Activated CD4-positive, alpha-beta T cell treated with anti-CD3 and anti-CD28 coated beads, Interleukin-2, amount 10 ng/mL, durations not matched to agents 7 days and 5 days (primary cell): ENCODE measurements at places on chromosomes 12 and 14. TPM values are rescaled to one million over a fixed set of nuclear protein-coding genes. Genes with fewer than 3 reads are reported as not detected.

DNA sequence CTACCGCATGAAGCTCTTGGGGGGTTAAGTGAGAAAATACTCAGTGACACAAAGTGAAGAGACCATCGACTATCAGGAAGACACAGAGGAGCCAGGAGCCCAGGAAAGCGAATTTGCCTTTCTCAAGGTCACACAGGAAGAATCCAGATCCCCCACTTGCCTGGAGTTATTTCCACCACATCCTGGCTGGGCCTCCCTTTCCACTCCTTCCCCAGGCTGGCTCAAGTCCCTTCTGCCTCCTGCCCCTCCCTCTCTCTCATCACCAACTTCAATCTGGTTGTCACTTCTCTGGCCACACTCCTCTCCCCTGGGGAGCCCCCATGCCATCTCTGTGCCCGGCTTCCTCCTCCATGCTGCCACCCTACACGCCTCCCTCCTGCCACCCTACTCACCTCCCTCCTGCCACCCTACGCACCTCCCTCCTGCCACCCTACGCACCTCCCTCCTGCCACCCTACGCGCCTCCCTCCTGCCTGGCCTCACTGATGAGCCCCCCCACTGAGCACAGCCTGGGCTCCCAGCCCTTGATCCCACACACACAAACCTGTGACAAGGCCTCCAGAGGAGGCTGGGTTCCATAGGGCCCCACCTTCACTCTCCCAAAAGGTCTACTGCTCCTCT is 6.3 kb downstream of the SCNN1A start:
- no peak for DNase-seq

- DNase-seq: no peak
Measured at GRCh38 chr12:108613548-108613947, 15.7 kb upstream of the TMEM119 start.

GRCh38 chr14:33655421-33655820 is 295.5 kb downstream of the EGLN3 start:
- DNase-seq: no peak

- DNase-seq: no peak
Measured at GRCh38 chr14:91258011-91258618, 13.6 kb upstream of the GPR68 start.

GRCh38 chr14:59753512-59753911 is 117.1 kb downstream of the RTN1 start:
- DNase-seq: no peak

Gene PLA2G1B
- total RNA-seq: not detected

Gene SPATA7
- total RNA-seq: 3.3 TPM

DNA sequence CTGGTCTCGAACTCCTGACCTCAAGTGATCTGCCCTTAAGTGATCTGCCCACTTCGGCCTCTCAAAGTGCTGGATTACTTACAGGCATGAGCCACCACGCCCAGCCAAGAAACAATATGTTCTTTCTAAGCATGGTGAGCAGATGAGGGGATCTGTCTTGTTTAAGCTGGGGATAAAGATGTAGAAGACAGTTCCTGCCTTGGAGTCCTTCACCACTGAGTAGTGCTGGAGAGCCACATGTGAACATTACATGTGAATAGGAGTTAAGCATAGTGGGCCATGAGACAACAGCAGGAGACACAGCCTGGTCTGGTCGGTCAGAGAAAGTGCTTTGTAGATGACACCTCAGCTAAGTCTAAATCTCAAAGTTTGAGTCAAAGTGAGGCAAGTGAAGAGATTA is 26.0 kb downstream of the TMBIM6 start:
- DNase-seq: no peak

DNA sequence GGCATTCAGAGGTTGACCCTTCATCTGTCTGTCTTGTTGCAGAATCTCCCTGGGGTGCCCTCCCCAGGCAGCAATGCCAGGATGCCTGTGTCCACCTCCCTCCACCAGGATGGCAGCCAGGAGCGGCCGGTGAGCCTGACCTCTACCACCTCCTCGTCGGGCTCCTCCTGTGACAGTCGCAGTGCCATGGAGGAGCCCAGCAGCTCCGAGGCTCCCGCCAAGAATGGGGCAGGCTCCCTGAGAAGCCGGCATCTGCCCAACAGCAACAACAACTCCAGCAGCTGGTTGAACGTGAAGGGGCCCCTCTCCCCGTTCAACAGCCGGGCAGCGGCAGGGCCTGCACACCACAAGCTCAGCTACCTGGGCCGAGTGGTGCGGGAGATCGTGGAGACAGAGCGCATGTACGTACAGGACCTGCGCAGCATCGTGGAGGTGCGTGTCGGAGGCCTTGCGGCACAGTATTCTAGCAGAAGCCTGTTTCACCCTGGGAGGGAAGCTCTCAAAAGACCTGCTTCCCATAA is 23.4 kb downstream of the PLEKHG3 start:
- DNase-seq: no peak

GRCh38 chr12:70936203-70936813 is 15.8 kb upstream of the PTPRR start:
- no peak for DNase-seq

Gene CORO1C
- 38.5 TPM for total RNA-seq

Gene SERPINA1
- 4.1 TPM for total RNA-seq

- no peak for DNase-seq
Measured at GRCh38 chr12:73531752-73532151, 1005.9 kb upstream of the ATXN7L3B start.

GRCh38 chr12:64625243-64626077 is 15.2 kb downstream of the RASSF3 start:
- peak; percentile 15 for DNase-seq

DNA sequence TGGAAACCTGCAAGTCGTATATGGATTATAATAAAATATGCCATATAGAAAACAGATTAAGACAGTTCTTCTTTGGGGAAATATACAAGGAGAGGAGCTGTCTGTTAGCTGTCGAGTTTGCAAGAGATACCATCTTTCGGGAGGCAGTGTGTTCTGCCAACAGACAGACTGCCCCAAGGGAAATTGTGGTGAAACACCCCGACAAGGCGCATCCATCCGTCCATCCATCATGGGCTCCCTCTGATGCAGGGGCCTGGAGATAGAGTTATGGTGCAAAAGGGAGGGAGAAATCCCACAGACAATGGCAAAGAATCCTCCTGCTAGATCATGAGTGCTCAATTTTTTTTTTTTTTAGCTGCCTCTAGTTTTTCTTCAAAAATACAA is 156.3 kb downstream of the DPF3 start:
- no peak for DNase-seq

- no peak for DNase-seq
Measured at GRCh38 chr12:116591855-116592637, 32.9 kb downstream of the MAP1LC3B2 start.

GRCh38 chr14:48957486-48957885 is 628.7 kb downstream of the RPS29 start:
- no peak for DNase-seq

DNA sequence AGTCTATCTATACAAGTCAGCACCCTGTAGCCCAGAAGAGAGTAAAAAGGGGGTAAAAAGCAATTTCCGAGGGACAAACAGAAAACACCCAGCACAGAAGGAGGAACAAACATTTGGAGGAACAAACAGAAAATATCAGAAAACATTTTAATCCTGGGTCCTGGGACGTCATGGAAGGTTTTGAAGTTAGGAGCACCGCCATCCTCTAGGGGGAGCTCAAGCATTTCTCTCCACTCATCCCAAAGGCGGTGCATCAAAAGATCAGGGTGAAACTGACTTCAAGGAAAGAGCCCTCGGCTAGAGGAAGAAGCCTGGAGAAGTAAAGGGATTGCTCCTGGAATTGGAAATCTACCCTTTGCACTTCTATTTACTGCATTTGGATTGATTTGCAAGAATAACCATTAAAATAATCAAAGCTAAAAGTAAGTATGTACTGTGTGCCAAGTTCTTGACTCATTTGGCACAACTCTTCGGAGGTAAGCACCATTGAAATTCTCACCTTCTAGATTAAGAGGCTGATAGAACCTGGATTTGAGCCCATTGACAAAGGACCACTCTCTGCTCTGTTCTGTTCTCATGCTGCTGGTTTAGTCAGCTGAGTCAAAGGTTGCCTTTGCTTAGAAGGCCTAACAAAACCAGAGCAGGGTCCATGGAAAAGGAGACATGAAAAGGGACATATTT is 17.2 kb upstream of the POC1B start:
- DNase-seq: peak; percentile 78

DNA sequence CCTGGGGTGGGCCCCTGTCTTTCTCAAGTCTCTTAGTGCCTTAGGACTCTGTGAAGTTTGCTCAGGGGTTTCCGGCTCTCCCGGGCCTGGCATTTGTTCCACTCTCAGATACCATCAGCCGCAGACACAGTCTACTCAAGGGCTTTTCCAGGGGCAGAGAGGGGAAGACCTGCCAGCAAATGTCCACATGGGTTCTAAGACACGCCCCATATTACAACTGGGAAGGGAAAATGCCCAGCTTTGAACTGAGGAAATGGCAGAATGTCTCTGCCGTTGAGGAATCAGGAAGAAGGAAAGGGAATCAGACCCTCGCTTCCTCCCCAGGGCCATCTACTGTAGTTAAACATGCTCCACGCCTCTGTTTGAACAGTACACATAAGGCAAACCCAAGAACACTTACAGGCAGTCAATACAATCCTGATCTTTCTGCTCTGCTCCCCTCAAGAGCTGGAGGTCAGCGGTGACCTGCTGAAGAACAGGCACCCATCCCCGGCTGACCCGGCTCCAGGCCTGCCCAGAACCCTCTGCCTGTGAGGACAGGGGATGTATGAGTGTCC is 7.9 kb downstream of the CCDC85C start:
- no peak for DNase-seq

- no peak for DNase-seq
Measured at GRCh38 chr12:124327362-124328043, 32.6 kb downstream of the RFLNA start.

DNA sequence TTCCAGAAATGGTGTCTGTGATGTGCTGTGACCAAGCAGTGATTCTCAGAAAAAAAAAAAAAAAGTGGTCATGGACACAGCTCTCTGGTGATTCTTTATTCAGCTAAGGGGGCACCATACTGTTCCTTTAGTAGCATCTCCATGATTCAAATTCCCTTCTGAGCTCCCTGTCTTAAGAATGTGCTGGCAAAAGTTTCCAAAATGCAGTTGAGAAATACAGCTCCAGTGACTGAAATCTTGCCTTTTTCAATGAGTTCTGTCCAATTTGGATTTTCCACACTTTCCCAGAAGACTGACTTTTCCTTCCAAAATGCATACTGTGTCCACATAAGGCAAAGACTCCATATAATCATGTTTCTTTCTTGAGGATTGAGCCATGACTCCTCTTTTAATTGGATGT is 24.3 kb upstream of the CPM start:
- no peak for DNase-seq

- no peak for DNase-seq
Measured at GRCh38 chr12:29147731-29148595, 1.1 kb upstream of the FAR2 start.

Gene KRT75
- total RNA-seq: not detected

DNA sequence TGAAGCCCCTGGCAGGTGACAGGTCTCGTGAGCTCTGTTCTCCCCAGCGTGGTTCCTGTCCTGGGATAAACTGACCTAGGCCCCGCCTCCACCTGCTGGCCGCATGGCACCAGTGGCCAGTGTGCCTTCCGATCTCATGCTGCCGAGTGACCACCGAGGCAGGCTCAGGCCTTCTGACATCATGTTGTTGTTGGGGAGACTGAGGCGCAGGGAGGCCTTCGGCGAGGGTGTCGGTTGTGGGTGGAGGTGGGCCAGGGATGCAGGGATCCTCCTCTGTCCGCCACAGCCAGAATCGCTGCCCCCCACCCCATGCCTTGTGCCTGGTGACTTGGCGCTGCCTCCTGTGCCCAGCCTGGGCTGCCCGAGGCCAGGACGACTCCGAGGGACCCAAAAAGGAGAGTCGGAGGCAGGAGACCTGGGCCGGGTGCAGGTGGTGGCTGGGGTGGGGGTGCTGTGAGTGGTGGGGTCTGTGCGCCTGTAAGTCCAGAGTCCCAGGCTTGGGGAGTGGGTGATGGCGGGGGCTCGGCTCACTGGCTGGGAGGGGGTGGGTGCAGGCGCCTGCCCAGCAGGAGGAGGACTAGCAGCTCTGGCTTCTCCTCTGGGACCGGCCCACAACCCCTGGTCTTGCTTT is 24.3 kb downstream of the ASPG start:
- DNase-seq: no peak

DNA sequence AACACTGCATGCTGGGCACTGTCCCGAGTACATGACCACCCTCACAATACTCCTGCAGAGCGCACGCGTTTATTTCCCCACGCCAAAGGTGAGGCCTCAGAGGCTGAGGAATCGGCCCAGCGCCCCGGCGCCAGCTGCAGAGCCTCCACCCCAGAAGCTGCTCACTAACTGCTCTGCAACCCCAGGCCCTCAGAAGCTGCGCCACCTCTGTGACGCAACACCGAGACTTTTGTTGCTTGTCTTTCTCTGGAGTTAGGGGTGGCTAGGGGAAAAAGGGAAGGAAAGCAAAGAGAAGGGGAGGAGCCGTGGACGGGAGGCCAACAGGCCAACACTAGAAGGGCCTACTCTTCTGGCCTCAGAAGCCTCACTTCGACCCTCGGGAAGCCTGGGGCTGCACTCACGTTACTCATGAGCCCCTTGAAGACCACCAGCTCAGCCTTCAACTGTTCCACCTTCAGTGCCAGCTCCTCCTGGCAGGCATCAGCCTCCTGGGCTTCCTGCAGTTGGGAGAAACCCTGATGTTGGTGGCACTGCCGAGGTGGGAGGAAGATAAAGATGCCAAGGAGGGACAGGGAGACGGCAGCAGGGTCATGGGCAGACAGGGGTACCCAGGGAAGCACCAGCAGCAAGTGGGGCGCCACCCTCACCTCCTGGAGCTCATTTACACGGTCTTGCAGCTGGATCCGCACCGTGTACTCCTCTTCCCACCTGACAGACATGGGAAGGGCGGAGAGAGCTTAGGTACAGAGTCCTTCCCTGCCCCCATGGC is 5.4 kb downstream of the IFFO1 start:
- no peak for DNase-seq

Gene BHLHE41
- not detected for total RNA-seq

Gene PLEKHH1
- total RNA-seq: 0.50 TPM

GRCh38 chr14:81625343-81625742 is 91.7 kb upstream of the SEL1L start:
- DNase-seq: no peak

DNA sequence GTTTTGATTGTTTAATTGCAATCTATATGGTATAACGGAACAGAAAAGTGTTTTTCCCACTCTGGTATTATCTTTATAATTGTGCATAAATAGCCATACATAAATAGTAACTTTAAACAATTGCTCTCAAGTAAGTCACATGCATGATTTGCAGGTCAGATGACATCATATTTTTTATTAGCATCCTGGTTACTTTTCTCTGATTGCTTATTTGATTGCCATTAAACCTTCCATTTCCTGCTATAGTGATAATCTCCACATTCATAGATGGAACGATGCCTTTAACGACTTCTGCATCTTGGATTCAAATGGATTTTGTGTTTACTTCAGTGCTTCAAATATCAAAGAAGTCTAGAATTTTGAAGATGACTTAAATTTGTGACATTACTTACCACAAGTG is 3.5 kb upstream of the KLRK1 start:
- DNase-seq: no peak

GRCh38 chr14:95444132-95445129 is 72.0 kb downstream of the SYNE3 start:
- no peak for DNase-seq

- DNase-seq: no peak
Measured at GRCh38 chr12:70989232-70989631, 68.7 kb upstream of the PTPRR start.

- peak; percentile 32 for DNase-seq
Measured at GRCh38 chr12:53791735-53792326, 40.1 kb upstream of the CISTR start.

GRCh38 chr14:77542421-77543239 is 44.0 kb upstream of the ISM2 start:
- DNase-seq: no peak

Gene PYM1
- 50.7 TPM for total RNA-seq
